ENCODE measurements at places on chromosomes 6 and 20.

DNA sequence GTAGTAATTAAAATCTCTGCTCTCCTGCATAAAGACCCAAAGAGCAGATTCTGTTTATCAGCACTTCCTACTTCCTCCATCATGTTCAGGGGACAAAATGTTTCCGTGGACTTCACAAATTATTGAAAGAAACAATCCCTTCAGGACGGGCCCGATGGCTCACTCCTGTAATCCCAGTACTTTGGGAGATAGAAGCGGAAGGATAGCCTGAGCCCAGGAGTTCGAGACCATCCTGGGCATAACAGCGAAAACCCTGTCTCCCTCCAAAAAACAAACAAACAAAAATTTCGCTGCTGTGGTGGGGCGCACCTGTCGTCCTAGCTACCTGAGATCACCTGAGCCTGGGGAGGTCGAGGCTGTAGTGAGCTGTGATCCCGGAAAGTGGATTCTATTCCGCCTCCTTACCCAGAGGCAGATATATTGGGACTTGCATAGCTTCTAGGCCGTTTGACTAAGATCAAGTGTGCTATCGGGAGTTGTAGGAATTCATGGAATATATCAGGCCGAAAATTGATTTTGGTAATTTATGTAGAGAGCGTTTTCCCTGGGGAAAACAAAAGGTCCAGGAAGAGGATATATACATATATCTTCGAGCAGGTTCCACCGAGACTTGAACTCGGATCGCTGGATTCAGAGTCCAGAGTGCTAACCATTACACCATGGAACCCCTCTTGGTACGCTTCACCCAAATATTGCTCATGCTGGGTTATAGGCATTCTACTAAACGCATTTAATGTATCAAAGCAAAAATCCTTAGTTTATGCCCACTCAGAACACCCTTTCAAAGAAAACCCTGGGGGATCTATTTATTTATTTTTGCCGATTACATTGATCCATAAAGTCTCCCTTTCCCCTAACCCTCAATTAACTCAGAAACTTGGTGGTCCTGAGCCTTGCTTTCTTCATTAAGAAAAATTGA is 74.5 kb upstream of the ZNF184 start:
- no peaks in the 10 kb centered on the region for H3K4me1 ChIP-seq
- no peaks in the 10 kb centered on the region for H3K36me3 ChIP-seq
- H3K4me3 ChIP-seq, result peak overlapping the region; percentile 76

DNA sequence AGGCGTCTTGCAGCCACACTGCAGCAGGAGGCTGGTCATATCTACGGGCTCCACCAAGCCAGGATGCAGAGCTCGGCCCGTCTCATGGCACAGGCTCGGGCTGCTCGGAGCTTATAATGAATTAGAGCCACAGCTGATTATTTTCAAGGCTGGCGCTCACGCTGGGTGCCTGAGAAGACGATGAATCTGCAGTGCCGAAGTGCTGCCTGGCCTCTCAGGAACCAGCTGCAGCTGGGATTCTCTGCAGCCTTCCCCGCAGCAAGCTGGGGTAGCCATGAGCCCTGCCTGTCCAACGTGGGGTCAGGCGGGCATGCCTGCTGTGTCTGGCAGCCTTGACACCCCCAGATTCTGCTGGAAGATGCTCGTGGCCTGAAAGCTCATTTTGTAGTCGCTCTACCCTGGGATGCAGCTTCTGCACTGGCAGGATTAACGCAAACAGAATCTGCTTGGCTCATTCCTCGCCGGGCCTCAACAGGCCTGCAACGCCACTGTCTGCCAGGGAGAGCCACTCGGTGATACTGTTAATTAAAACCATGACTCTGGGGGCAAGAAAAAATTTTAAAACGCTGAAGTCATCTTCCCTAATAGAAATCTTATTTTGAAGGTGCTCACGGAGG is 104.3 kb downstream of the CDH26 start:
- H3K27ac ChIP-seq, result no peak overlapping the region
- no peaks in the 10 kb centered on the region for H3K27me3 ChIP-seq
- peaks cover 4% of the 10 kb centered on the region for H3K4me1 ChIP-seq
- H3K4me3 ChIP-seq, result no peak overlapping the region

- H3K36me3 ChIP-seq, result no peaks in the 10 kb centered on the region
- H3K27ac ChIP-seq, result no peak overlapping the region
- H3K27me3 ChIP-seq, result no peaks in the 10 kb centered on the region
- no peak overlapping the region for H3K4me3 ChIP-seq
Observed at GRCh38 chr6:134330555-134330954, 12.6 kb upstream of the SGK1 start.

- no peak overlapping the region for H3K27ac ChIP-seq
- no peaks in the 10 kb centered on the region for H3K4me1 ChIP-seq
- peak; percentile 8 for DNase-seq
- no peaks in the 10 kb centered on the region for H3K27me3 ChIP-seq
- H3K36me3 ChIP-seq, result no peaks in the 10 kb centered on the region
- H3K4me3 ChIP-seq, result no peak overlapping the region
Observed at GRCh38 chr6:2503816-2504494, 246.8 kb downstream of the MYLK4 start.

- no peak overlapping the region for H3K27ac ChIP-seq
- H3K4me1 ChIP-seq, result peaks cover 3% of the 10 kb centered on the region
- H3K4me3 ChIP-seq, result no peak overlapping the region
- H3K27me3 ChIP-seq, result no peaks in the 10 kb centered on the region
- no peaks in the 10 kb centered on the region for H3K36me3 ChIP-seq
Observed at GRCh38 chr20:44314870-44315269, 3.9 kb upstream of the FITM2 start.

DNA sequence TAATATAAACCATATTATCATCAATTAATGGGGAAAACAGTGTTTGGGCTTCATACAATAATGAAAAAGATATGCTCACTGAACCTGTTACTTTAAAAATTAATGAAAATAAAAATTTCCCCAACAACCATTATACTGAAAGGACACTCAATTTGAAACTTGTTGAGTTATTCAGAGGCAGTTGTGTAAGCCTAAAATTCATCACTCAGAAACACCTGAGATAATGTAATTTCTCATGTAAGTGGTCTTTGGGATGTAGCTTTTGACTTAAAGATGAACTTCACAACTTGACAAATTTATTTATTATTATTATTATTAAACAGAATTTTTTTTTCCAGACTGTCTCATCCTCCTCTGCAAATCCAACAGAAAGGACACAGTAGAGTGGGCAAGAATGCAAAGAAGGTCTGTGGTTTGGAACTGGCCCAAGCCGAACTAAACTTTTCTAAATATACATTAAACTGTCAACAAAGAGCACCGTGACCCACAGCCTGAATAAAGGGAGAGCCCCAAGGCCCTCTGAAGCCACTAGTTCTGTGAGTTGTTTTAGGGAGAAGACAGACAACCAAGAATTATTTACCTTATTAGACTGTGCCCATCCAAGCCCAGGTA is 32.2 kb upstream of the HEY2 start:
- no peak for DNase-seq
- H3K4me1 ChIP-seq, result no peaks in the 10 kb centered on the region
- H3K4me3 ChIP-seq, result no peak overlapping the region
- H3K27me3 ChIP-seq, result no peaks in the 10 kb centered on the region
- no peak overlapping the region for H3K27ac ChIP-seq
- no peaks in the 10 kb centered on the region for H3K36me3 ChIP-seq

- no peak overlapping the region for H3K27ac ChIP-seq
- H3K4me1 ChIP-seq, result no peaks in the 10 kb centered on the region
- H3K36me3 ChIP-seq, result peaks cover 21% of the 10 kb centered on the region
- no peak overlapping the region for H3K4me3 ChIP-seq
- no peak for DNase-seq
Observed at GRCh38 chr20:35013421-35014411, 58.0 kb downstream of the MYH7B start.

GRCh38 chr20:23161244-23161891 is 75.2 kb upstream of the CD93 start:
- DNase-seq, result no peak
- H3K27ac ChIP-seq, result no peak overlapping the region
- peaks cover 2% of the 10 kb centered on the region for H3K4me1 ChIP-seq
- no peak overlapping the region for H3K4me3 ChIP-seq
- no peaks in the 10 kb centered on the region for H3K27me3 ChIP-seq

DNA sequence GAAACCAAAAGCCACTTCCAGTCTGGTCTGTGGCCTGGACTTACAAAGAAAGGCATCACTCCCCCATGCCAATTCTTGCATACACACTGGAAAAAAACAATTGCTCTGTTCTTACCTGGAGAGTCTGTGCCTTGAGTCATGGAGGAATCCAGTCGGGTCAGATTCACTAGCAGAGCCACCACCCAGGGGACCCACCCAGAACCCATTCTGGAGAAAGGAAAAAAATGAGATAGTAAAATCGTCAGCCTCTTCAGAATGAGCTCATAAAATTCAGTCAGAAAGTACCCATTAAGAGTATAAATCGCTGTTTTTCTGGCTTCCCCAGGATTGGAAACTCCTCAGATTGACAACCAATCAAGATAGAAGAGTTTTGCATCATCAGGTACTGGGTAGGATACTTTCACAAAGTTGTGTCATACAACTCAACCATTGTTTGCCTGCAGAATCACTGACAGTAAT is at the start of gene HLA-DOB:
Gene HLA-DOB (minus strand): TSS at position 257 of the 459 bp plus-strand sequence. CDS start 51 bp downstream, at position 206.
- H3K27ac ChIP-seq, result no peak within 1 kb of the TSS
- H3K27me3 ChIP-seq, result no peaks in the 10 kb centered on the region
- H3K4me3 ChIP-seq, result no peak within 1 kb of the TSS

DNA sequence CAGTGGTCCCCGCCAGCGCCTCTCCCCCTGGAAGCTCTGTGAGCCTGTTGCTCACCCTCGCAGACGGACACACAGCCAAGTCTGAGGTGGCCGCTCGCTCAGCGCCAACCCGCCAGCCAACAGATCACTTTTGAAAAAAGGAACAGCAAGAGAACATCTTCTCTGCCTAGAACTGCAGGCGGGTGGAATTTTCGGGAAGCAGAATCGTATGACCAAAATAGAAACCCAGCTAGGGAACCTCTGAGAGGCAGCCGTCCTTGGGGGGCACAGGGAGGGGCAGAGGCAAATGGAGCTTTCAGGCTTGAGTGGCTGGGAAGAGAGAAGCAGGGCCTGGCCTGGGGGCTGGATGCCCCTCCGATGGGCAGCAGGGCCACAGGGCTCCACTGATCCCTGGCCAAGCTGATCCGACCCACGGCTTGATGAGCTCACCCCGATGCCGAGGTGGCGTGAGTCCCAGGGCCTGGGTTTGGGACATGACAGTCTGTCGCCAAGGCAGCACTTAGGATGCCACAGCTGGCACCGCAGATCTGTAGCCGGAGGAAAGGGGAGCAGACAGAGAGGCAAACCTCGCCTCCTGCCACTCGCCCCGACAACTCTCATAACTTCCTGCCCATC is 9.8 kb downstream of the NFATC2 start:
- H3K4me1 ChIP-seq, result no peaks in the 10 kb centered on the region
- no peak for DNase-seq
- no peaks in the 10 kb centered on the region for H3K27me3 ChIP-seq
- no peak overlapping the region for H3K4me3 ChIP-seq
- H3K36me3 ChIP-seq, result no peaks in the 10 kb centered on the region

DNA sequence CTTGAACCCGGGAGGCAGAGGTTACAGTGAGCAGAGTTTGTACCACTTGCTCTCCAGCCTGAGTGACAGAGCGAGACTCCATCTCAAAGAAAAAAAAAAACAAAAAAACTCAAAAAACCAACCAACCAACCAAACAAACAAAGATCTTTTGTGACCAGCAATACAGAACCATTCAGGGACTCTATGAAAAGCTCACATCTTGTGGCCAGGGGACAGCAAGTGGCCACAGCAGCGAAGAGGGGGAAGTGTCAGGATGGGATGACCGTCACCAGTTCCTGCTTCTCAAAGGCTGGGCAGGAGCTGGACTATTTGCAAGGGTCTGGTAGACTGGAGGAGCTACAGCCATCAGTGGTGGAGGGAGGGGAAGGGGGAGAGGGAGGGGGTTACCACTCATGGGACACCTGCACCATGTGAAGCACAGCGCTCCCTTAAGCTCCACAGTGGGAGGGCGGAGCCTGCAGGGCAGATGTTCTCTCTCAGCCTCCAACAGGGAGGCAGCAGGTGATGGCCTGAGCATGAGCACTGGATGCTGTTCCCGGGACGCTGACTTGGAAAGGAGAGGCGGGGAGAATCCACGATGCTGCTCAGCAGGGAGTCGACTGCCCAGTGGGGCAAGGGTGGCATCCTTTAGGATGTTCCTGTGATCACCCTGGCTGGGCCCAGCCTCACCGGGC is 19.7 kb upstream of the ULBP3 start:
- no peaks in the 10 kb centered on the region for H3K4me1 ChIP-seq
- H3K27me3 ChIP-seq, result no peaks in the 10 kb centered on the region
- no peak overlapping the region for H3K4me3 ChIP-seq
- H3K36me3 ChIP-seq, result no peaks in the 10 kb centered on the region
- H3K27ac ChIP-seq, result no peak overlapping the region

DNA sequence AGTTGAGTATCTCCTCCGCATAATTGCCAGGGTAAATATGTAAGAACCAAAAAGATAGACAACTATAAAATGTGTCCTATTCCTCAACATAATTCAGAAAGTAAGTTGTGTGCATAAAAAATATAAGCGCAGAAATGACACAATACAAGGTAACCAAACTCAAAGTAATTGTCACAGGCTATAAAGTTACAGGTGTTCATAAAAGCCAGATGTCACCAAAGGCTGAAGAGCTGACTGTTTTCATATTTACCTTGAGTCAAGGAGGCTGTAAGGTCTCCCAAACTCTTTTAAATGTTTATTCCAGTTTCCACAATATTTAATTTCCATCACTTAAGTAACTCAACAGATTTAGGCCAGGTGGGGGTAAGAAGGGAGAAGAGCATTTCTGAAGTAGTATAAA is 192.2 kb upstream of the MARCKS start:
- H3K27ac ChIP-seq, result no peak overlapping the region
- DNase-seq, result no peak
- no peak overlapping the region for H3K4me3 ChIP-seq
- H3K4me1 ChIP-seq, result no peaks in the 10 kb centered on the region
- no peaks in the 10 kb centered on the region for H3K36me3 ChIP-seq

GRCh38 chr6:136067731-136068341 is 182.3 kb downstream of the MTFR2 start:
- H3K36me3 ChIP-seq, result no peaks in the 10 kb centered on the region
- peak overlapping the region; percentile 86 for H3K27ac ChIP-seq
- peak; percentile 99 for DNase-seq
- H3K4me3 ChIP-seq, result no peak overlapping the region
- H3K4me1 ChIP-seq, result peaks cover 2% of the 10 kb centered on the region

Measured in mesendoderm (in vitro differentiated cells).